Right cardiac atrium (tissue), 5 donors: ENCODE measurements at places on chromosomes 6 and 20. TPM values are rescaled to one million over a fixed set of nuclear protein-coding genes. Genes with fewer than 3 reads are reported as not detected.

FAM210B gene
- 33.7 TPM for total RNA-seq

LY6G6F gene
- total RNA-seq: not detected

SLC16A10 gene
- total RNA-seq: 5.0 TPM

PROKR2 gene
- total RNA-seq: not detected

RIPPLY2 gene
- not detected for total RNA-seq

C6orf141 gene
- 0.45 TPM for total RNA-seq

ANGPT4 gene
- total RNA-seq: 0.06 TPM

MOG gene
- 2.1 TPM for total RNA-seq

FILIP1 gene
- 110 TPM for total RNA-seq

SAMD5 gene
- total RNA-seq: 1.8 TPM
